ENCODE measurements at places on chromosomes 1 and 21.

GRCh38 chr1:202228484-202229122 lies 35.0 kb downstream of the LGR6 start:
- no peak for DNase-seq

DNA sequence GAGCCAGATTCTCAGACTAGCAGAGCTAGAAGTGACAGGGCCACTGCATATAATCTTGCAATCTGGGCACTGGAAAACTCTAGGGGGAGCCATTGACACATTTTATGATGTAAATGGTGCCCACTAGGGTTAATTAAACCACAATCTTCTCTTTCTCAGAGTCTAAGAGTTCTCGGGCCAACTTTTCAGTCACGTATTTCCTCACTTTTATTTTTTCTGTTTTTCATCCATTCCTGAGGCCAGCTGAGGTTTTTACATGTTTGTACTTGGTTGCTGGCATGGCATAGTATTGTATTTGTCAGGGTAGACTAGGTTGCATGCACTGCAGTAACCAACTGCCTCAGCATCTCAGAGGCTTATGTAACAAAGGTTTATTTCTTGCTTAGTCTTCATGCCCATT lies 138.2 kb downstream of the ZNF326 start:
- no peak for DNase-seq

GRCh38 chr1:17052641-17053040 lies 1.2 kb downstream of the SDHB start:
- no peak for DNase-seq

DNA sequence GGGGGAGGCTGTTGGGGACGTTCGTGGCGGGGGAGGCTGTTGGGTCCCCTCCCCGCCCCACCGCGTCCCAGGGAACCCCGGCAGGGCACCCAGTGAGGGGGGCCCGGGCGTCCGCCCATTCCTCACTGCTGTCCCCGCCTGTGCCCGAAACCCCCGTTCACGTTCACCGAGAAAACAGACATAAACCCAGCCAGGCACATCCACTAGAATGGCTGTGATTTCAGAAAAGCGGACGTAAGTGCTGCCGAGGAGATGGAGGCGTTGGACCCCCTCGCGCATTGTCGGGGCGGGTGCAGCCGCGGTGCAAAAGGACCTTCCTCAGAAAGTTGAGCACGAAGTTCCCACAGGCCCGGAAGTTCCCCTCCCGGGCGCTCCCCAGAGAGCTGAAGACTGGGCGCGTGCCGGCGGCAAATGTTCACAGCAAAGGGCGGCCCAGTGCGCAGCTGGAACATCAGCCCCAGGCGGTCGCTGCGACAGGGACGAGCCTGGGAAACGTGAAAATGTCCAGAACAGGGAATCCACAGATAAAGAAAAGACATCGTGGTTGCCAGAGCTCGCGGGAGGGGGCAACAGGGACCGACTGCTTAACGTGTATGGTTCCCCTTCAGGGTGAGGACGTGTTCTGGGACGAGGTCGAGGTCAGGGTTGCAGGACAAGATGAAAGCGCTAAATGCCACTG lies 18.5 kb upstream of the SAMD11 start:
- no peak for DNase-seq

GRCh38 chr1:110588991-110589390 lies 17.2 kb downstream of the KCNA2 start:
- no peak for DNase-seq

DNA sequence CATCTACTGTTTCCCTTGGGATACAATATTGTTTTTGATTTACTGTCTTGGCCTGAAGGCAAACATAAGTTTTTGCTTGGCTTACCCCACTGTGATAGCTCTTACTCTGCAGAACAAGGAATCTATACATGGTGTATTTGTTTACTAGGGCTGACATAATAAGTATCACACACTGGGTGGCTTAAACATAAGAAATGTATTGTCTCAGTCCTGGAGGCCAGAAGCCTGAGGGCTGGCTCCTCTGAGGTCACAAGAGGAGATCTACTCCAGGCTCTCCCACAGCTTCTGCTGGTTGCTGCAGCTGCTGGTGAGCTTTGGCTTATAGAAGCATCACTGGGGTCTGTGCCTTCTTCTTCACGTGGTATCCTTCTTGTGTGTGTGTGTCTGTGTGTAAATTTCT lies 30.7 kb upstream of the IGSF5 start:
- no peak for DNase-seq

DNA sequence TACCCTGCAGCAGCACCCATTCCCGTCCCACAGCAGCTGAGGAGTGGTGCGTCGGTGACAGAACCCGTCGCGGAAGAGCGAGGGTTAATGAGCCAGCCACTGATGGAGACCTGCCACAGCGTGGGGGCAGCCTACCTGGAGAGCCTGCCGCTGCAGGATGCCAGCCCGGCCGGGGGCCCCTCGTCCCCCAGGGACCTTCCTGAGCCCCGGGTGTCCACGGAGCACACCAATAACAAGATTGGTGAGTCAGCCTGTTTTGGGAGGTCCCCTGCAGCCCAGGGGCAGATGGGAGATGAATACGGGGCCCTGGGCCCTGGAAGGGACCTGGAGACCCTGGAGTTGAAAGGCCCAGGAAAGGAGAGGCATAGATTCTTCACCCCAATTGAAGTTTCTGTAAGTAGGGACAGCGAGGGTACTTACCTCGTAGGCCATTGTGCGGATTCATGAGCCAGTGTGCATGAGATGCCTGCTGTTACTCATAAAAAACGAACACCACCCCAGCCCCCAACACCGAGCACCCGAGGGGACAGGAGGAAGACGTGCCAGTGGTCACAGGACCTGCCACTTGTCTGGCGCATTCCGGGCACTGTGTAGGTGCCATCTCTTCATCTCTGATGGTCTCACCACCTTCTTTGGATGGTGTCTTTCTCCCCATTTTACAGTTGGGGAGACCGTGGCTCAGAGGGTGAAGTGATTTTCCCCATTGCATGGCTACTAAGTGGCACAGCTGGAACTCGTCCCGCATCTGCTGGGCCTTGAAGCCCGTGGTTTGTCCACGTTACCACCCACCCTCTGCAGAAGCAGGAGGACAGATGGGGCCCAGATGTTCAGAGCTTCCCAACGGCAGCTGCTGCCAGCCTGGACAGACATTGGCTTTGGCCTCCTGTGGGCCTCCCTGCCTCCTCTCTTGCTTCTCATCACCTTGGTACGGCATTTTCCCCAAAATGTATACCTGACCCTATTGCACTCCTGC lies 28.3 kb upstream of the TNFRSF1B start:
- DNase-seq: no peak

DNA sequence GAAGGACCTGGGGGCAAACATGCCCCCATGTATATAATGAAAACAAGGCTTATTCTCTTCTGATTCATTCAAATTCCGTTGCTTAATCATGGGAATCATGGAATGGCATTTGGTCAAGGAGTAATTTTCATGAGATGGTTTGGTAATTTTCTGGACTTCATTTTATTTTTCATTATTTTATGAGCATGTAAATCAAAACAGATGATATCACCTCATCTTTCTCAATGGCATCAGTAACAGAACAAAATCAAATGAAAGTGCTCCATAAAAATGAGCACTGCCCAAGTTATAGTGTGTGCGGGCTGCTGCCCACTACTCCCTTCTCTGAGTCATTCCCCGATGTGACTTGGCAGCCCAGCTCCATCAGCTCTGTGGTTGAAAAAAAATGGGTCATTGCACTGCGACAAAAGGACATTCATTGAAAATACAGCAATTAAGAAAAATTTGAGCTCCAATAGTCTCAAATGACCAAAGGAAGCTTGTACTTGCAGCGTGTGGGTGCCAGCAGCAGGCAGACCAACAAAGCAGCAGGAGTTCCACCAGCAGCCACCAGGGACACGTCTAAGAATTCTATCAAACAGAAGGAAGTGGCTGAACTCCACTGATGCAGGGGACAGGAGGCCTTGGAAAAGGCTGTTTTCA lies 84.3 kb upstream of the VAV3 start:
- DNase-seq: no peak

Measured in NCI-H187 treated with DMSO at 0.1 percent for 48 hours (cell line).